CD4-positive, alpha-beta T cell (primary cell): ENCODE measurements at places on chromosomes 1 and 21.

GRCh38 chr1:178342745-178343144, 154.0 kb downstream of the CLEC20A start:
- DNase-seq = no peak

DNA sequence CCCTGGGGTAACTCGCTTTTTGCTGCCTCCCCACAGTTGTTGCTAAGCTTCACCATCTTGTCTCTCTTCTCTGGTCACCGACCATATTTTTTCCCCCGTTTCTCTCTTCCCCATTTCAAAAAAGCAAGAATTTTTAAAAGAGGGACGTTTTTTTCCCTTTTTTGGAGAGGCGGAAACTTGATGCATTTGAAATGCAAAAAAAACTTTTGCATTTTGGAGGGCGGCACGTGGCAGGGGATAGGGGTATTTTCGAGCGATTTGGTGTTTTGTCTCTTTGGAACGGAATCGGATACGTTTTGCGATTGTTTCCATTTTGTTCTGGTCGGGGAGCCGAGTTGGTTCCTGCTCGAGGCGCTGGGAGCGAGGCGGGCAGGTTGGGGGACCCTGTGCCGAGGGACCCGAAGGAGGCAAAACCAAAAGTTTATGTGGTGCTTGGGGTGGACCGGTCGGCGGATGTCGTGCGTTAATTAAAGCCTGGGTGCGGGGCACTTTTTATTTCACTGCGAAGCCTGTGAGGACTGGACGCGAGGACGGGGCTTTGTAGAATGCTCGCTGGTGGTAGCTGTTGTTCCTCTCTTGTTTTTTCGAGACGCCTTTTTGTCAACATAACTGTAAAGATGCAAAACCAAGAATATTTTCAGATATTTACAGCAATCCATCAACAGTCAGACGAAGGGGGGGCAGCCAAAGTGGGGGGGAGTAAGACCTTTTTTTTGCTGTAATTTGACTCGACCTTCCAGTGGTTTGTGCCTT, 884 bp downstream of the H3-3A start:
- DNase-seq = peak; percentile 13

GRCh38 chr1:205183676-205184335, 27.7 kb downstream of the DSTYK start:
- DNase-seq = no peak

GRCh38 chr1:66402194-66402593, 131.8 kb upstream of the SGIP1 start:
- DNase-seq = no peak

GRCh38 chr1:32241001-32241763, 5.8 kb upstream of the FAM167B start:
- no peak for DNase-seq

GRCh38 chr1:175525222-175525621, 218.2 kb downstream of the TNR start:
- DNase-seq = no peak

GRCh38 chr1:67441183-67441582, 11.0 kb upstream of the SERBP1 start:
- DNase-seq = peak; percentile 20

- no peak for DNase-seq
These were observed 4.2 kb downstream of the GJA4 start for GRCh38 chr1:34796990-34797389.

GRCh38 chr1:117106478-117106877, 15.1 kb downstream of the TRIM45 start:
- peak; percentile 25 for DNase-seq

- no peak for DNase-seq
These were observed 1397.2 kb downstream of the PLA2G4A start for GRCh38 chr1:188225975-188226374.

DNA sequence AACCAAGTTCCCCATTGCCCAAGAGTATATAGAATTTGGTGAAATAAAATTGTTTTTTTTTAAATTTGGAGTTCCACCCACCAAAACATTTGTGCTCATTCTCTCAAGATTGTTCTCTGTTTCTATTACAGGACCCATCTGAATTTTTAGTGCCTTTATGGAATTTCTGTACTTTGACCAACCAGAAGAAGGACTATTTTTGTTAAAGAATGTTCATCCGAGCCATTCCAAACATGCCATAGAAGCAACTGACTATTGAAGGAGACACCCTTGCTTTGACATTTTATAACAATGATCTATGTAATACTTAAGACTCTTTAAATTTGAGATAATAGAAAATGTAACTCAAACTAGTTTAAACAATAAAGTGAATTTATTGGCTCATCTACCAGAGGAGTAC, 655.7 kb upstream of the ADAMTS5 start:
- DNase-seq = no peak

GRCh38 chr1:181018901-181019681, 3.6 kb downstream of the STX6 start:
- DNase-seq = no peak

DNA sequence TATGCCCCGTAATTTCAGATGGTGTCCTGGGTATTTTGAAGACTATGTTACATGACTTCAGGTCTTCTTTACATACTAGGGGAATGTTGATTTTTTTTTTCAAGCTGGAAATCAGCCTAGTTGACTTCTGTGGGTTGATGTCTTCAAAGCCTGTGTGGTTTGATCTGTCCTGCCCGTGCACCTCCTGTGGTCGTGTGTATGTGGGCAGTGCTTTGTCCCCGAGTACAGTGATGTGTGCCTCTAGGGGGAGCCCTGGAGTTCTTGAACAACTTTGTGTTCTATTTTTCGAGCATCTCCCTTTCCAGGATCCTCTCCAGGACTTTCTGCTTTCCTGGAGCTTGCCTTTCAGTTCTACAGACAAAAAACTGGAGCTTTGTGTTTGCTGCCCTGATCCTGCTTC, 28.9 kb downstream of the OBSCN start:
- peak; percentile 29 for DNase-seq

GRCh38 chr1:63635681-63636080, 42.5 kb downstream of the PGM1 start:
- no peak for DNase-seq

- no peak for DNase-seq
These were observed 265.5 kb upstream of the FMN2 start for GRCh38 chr1:239826211-239826610.

DNA sequence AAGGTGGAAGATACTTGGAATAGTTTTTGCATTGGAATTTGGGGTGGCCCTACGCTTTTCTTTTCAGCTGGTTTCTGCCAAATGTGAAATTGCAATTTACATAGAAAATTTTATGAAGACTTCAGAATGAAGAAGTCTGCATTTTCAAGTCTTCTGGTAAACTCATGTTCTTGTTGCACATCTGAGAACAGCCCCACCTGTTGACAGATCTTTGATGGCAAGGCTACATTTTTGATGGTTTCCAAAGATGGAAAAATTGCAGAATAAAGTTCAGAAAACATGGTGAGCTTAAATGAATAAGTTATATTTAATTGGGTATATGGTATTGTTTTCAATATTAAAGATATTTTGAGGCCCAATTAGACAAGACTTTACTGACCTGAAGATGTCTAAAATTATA, 25.4 kb downstream of the OLFM3 start:
- DNase-seq = no peak

GRCh38 chr21:38945545-38946245, 140.0 kb downstream of the ETS2 start:
- no peak for DNase-seq

GRCh38 chr1:151340870-151341754, 5.9 kb downstream of the RFX5 start:
- DNase-seq = no peak

- DNase-seq = no peak
These were observed 38.8 kb downstream of the PIK3C2B start for GRCh38 chr1:204455831-204456145.

DNA sequence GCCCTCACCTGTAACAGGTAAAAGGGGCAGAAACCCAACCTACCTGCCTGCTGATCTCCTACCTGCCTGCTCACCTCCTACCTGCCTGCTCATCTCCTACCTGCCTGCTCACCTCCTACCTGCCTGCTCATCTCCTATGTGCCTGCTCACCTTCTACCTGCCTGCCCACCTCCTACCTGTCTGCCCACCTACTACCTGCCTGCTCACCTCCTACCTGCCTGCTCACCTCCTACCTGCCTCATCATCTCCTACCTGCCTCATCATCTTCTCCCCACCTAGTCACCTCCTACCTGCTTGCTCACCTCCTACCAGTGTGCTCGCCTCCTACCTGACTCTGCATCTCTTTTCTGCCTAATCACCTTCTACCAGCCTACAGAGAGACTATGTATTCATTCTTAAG, 452.9 kb downstream of the MATN1 start:
- no peak for DNase-seq

- DNase-seq = no peak
These were observed 129.8 kb upstream of the CACNA1E start for GRCh38 chr1:181353526-181353925.

DNA sequence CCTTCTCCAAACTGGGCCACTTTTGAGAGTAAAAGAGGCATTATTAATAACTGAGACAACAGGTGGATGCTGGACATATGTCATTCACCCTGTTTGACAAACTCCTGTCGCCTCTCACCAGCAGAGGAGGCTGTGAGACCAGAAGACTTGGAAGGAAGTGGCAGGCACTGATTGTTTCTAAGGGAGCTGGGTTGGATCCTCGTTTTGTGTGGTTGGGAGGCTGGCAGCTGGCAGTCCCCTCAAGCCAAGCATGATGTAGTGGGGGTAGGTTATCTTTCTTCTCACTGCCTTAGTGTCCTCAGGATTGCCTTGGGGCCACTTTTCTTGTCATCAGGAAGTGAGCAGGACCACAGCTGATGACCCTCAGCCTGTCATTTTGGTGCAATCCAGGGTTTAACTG, 86.5 kb upstream of the KCNJ15 start:
- DNase-seq = no peak

DNA sequence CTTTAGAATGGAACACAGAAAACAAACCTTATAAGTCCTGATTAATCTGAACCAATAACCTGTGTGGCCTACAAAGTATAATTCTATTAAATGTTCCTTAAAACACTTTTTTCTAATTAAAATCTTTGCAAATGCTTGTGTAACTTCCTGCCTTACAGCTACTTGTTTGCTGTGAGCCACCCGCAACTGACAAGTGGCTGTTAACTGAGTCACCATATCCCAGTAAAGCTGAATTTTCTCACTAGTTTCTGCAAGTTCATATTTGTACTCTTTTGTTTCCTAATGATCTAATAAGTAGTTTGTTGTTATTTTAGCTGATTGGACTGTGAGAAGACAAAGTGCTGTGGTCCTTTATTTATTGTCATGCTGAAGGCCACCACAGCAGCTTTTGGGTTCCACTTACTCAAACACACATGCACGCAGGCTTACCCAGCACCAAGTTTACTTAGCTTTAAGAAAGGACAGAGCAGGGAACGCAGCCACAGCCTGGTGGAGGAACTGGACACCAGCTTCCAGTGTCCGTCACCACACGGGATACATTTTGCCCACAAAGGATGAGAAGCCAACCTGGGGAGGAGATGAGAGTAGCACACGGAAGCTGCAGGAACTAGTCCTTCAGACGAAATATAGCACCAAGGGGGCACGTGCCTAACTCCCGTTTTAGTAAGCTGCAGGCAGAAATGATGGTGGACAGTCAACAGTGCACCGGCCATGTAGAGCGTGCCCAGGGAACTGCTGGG, 47.8 kb downstream of the LCA5L start:
- no peak for DNase-seq

- DNase-seq = no peak
These were observed 17.1 kb downstream of the RC3H1 start for GRCh38 chr1:174005032-174005431.

DNA sequence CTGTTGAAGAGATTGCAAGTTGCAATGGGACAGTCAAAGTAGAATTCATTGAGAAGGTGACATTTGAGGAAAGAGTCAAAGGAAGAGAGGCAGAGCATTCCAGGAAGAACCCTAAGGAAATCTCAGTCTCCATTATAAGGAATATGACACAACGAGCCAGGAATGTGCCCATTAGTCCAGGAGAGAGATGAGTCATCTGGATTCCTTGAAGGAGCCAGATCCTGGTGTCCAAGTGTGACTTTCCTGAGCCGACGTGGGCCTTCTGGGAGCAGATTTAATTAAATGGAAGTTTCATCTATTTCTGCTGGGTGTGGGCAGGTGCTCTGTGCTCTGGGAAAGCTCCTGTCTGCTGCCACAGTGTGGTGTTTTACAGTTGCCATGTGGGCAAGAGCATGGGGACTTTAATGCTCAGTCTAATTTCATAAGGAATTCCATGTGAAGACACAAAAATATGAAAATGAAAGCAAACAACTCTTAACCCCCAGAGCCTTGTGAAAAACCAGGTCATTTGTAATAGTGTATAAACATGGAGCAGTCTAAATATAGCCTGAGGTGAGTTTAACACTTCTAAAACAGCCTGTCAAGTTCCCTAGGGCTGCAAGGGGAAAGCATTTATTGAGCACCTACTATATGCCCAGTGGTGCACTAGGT, 111.4 kb upstream of the ARTN start:
- DNase-seq = no peak

- no peak for DNase-seq
These were observed 711.7 kb upstream of the PTBP2 start for GRCh38 chr1:96009831-96010434.

GRCh38 chr21:37136261-37136660, 63.2 kb downstream of the TTC3 start:
- DNase-seq = no peak

DNA sequence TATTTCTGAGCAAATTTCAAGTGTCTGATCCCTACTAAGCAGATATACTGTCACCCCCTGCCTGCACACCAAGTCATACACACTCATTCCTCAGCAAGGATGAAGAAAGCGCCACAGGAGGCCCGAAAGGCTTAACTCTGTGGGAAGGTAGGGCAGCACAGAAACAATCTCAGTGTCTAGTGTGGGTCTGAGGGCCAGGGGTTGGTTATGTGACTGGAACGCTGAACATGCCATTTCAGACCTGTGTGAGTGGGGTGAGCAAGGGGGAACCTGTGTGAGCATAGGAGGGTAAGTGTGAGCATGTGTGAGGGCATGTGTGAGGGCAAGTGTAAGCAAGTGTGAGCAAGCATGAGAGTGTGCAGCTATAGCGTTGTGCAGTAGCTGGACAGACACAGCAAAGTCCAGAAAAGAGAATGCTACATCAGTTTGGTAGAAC, 6.2 kb downstream of the ITPKB start:
- no peak for DNase-seq

- no peak for DNase-seq
These were observed 490.5 kb upstream of the CHRM3 start for GRCh38 chr1:238895911-238896310.

DNA sequence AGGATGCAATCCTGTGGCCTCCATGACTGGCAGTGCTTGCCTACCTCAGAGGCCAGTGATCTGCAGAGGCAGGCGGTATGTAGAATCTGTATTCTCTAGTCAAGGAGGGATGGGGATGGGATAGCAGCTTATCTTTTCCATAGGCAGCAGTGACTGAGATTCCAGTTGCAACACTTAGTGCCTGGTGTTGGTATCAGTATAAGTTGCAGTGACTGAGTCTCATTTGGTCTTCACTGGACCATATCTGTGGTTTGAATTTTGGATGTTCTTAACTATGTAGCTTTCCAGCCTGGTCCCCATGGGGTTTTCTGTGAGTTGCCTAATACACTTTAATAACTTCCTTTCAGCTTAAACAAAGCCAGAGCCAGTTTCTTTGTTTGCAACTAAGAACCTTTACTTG, 16.5 kb downstream of the DYRK1A start:
- no peak for DNase-seq

GRCh38 chr1:169090308-169090899, 16.1 kb upstream of the ATP1B1 start:
- no peak for DNase-seq

GRCh38 chr1:52614671-52615070, 12.5 kb downstream of the GPX7 start:
- DNase-seq = no peak
